ENCODE measurements at places on chromosomes 11 and 22.

- DNase-seq: no peak
Observed at GRCh38 chr11:114876234-114876633, 197.9 kb downstream of the NXPE2 start.

- DNase-seq: no peak
Observed at GRCh38 chr11:70566768-70567530, 168.6 kb downstream of the CTTN start.

- DNase-seq: no peak
Observed at GRCh38 chr22:39434243-39434653, 22.6 kb upstream of the MGAT3 start.

DNA sequence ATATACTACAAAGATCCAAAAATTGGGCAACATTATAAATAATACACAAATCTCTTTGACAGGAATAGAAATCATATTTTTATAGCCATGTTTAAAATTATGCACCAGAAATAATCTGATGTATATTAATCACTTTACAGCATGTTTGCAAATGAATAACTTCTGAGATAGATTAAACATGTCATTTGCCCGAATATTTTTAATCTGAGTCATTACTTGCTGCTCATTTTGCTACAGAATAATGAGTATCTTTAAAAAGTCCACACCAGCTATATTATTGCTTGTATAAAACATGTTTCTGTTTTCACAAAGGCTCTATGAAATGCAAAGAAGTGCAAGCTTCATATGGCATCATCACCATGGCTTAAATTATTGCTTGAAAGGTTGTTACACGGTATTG lies 336.8 kb downstream of the GUCY1A2 start:
- no peak for DNase-seq

- peak; percentile 100 for DNase-seq
Observed at GRCh38 chr11:70470127-70470526, 71.8 kb downstream of the CTTN start.

DNA sequence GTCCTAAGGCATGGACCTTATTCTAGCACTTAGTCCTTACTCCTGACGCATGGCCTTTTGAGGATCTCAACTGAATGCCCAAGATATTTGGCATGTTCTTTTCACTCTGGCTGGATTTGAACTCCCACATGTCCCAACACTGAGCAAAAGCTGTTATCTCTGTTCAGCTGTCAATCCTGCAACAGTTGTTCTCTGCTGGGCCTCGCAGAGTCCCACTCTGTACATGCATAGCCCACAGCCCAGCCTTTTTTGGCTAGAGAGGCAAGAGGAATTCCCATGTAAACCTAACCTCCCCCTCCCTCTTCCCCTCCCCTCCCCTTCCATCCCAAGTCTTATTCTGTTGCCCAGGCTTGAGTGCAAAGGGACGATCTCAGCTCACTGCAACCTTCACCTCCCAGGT lies 21.8 kb upstream of the DRG1 start:
- no peak for DNase-seq

GRCh38 chr11:110207123-110207522 lies 89.3 kb downstream of the RDX start:
- no peak for DNase-seq

DNA sequence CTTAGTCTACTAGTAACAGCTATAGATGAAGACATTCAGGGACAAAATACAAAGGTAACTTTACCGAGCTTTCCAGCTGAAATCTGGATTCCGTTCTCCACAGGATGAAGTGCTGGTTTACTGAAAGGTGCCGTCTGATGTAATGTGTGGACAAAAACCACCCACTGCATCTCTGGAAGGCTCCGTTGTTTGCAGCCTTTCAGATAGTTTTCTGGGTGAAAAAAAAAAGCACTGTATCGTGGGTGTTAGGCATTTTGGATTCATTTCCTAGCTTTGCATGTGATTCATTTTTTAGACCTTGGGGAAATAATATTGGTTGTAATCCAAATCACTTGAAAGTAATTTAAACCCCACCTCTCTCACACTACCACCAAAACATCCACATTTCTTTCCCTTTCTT lies 10.4 kb downstream of the JAM3 start:
- no peak for DNase-seq

DNA sequence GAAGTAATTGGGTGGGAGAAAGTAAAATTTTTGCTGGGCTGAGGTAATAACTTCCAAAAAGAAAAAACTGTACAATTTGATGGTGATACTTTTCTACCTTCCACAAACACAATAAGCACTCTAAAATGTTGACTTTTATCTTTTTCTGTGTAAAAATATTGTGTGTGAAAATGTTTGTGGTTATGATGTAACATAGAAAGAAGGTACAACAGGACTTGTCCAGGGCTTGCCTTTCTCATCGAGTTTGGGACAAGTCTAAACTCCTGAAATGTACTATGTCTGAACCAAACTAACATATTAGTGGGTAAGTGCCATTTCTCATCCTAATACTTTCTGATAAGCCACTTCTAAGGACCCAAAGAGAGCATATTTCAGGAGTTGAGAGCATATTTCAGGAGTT lies 174.2 kb upstream of the PDGFD start:
- DNase-seq: no peak

DNA sequence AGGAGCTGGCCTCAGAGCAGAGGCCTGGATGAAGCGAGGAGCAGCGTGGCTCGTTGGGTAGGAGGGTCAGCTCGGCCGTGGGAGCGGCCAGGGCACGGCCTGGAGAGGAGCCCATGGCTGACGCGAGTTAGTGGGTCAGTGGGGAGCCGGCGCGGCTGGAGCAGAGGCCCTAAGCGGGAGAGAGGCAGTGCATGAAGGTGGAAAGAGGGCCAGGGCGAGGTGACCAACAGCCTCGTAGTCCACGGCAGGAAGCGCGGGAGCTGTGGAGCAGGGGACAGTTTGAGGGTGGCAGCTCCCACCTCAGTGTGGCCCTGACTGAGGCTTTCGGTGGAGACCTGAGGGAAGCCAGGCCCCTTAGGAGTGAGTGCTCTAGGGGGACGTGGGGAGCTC lies 24.1 kb downstream of the DCPS start:
- no peak for DNase-seq

DNA sequence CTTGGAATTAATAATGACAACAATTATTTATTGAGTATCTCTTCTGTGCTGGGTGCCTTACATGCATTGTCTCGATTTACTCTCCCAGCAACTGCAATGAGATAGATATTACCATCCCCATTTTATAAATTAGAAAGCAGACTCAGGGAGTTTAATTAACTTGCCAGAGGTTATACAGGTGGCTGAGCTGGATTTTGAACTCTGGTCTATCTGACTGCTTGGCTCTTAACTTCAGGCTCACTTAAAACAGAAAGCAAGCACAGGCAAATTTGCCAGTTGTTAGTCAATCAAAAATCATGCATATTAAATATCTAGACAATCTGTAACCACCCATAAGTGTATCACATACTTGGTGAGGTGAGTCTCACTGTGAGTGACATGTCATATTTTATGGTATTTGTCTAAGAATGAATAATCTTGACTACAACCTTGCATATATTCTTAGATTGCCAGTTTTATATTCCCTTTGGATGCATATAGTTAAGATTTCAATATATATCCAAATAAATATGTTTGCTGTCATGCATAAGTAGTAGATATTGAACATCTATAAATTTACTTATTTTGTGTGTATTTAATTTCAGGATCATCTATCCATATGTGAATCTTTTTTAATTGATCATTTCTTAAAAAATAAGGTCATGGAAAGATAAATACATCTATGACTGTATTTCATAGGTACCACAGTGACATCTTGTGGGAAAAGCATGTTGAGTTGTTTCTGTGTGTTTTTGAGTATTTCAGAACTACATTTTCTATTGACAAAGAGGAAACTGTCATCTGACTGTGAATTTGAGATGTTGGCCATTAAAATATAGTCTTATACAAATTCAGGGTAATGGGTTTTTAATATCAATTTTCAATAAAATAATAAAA lies 112.0 kb upstream of the ARHGAP42 start:
- DNase-seq: peak; percentile 47

GRCh38 chr11:30392221-30392784 lies 69.4 kb downstream of the ARL14EP start:
- no peak for DNase-seq

GRCh38 chr11:59427068-59427382 lies 812 bp upstream of the OR5A2 start:
- DNase-seq: no peak
